Left ventricle myocardium inferior (tissue), 1 donor: ENCODE measurements at places on chromosomes 4 and X.

DNA sequence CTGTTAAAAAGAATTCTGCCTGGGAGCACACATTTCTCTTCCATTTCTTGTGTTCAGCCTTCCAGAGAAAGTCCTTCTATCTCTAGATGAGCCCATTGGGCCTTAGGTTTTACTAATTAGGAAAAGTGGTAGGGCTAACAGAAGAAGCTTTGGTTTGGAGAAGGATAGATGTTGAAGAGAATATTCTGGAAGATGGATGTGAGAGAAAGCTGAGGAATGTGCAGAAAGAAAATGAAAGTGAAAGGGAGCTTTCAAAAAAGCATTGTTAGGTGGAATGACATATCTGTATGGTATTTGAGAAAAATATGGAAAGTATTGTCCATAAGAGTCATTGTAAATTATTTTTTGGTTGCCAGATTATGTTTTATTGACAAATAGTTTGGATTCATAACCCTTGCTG, 474.8 kb upstream of the SLIT2 start:
- no peak for DNase-seq

DNA sequence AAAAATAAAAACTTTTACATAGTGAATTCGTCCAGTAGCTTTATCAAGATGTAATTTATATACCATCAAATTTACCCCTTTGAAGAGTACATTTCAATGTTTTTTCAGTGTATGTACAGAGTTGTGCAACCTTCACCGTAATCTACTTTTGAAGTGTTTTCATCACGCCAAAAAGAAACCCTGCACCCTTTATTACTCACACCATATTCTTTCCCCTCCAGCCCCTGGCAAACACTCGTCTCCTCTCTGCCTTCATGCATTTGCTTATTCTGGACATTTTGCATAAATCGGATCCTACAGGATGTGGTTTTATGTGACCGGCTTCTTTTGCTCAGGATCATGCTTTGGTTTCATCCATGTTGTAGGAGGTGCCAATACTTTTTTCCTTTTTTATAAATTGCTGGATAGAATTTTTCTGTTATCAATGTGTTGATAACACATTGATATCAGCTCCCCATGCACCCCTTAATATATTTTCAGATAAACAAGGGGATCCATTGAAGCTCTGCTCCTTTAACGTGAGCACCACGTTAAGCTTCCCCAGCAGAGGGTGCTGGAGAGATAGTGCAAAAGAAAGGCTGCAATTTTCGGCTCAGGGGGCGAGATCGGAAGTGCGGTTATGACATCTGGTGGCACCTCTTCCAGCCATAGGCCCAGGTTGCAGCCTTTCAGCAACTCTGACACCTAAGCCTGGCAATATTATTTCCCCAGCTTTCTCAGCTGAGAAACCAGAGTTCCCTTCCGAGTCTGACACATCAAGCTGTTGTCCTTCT, 100.1 kb upstream of the VCX3B start:
- peak; percentile 13 for DNase-seq

GRCh38 chr4:42906341-42906740, 13.8 kb downstream of the GRXCR1 start:
- DNase-seq, result no peak

- DNase-seq, result no peak
Observed at GRCh38 chr4:92059615-92060014, 244.2 kb upstream of the GRID2 start.

DNA sequence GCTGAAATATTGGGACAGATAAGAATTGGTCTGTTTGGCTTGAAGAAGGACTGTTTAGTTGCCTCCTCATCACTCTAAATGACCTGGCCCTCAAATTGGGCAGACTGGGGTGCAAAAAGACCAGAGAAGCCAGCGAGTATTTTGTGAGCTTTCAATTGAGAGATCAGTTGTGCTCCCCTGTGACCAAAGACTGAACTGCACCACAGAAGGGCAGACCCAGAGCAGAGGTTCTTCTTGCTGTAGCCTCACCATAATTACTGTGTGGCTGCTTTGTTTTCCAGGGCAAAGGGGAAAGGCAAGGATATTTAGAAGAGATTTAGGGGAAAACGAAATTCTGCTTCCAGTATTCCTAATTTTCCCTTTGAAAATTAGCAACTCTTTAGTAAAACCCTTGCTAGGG, 104.0 kb upstream of the MBNL3 start:
- DNase-seq, result no peak

DNA sequence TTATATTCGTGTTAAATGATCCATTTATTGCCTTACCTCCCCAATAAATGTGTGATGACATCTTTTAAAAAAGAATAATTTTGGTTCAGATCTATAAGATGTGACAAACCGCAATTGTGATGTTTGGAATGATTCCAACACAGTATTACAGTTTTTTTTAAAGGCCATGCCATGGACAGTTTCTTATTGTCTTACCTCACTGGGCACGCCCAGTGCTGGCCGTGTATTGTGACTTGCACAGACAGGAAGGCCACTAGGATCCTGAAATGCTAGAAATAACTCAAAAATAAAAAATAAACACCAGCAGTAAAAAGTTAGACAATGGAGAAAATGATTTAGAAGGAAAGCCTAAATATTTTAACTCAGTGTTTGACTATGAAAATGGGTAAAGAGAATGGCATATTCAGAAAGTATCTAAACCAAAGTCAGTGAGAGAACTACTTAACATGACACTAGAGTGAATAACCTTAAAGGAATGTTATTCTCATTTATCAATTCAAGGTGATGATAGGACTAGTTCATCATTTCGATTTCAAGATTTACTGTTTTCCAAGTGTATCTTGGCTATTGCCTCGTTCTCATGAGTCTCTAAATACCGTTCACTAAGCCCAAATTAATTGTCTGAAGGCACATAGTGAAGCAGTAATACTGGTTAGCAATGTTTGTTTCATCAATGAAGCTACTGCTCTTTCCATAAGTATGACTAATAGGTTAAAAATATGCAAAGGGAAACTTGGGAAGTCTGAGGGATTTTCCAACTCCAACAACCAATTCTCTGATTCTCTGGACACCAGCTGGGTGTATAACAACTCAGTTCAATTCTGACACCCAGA, 46.1 kb upstream of the VEGFC start:
- DNase-seq, result peak; percentile 20

- DNase-seq, result no peak
Observed at GRCh38 chrX:72396117-72396516, 90.4 kb upstream of the CITED1 start.

DNA sequence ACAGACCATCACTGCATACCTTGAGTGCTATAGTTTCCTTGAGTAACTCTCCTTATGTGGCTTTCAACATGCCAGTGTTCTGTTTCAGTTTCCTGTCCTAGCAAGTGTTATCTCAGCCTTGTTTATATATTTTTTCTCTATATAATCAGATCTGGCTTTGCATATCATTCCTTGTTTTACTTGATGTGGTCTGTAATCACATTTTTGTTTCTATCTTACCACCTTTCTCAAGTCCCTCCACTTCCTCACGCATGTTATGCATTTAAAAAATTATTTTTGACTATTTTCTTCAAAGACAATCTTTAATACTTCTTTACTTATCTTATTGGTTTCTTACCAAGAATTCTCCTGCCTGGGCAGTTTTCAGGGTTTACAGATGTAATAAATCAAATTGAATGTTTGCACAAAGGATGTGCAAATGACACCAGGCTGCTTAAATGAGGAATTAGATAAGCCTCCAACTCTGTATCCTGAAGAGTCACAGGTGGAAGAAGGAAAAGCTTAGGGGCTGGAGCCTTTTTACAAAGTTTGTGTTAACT, 351.2 kb downstream of the BMPR1B start:
- DNase-seq, result no peak

GRCh38 chr4:3461515-3462291, 1.4 kb upstream of the DOK7 start:
- DNase-seq, result peak; percentile 83

DNA sequence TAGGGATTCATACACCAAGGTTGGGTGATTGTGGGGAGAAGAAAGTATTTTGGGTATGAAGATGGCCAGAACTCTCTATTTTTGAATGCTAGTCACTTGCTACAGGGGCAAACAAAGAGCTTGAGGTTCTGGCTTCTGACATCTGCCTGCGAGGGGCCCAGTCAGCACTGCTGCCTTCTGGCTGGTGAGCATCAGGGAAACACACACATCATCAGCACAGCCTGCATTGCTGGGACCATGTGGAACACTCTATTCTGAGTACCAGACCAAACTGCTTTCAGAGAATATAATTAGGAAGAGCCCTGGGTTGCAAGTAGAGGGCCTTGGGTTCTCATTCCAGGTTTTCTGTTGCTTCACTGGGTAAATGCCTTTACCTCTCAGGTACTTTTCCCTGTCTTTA, 14.1 kb downstream of the TRPC5 start:
- no peak for DNase-seq

DNA sequence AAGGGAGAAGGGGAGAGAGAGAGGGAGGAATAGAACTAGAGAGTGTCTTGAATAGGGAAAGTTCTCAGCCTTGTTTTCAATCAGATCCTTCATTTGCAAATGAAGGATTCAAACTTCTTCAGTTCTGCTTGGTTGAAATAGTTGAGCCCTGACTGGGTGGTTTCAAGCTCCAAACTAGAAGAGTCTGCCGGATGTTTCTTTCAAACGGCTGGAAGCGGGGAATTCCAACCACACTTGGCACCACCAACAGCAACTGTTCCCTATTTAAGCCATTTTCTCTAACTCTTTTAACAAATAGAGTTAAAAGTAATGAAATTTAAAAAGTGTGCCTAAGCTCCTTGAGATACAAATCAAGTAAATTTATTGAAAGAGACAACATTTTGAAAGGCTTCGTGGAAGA, 67.5 kb upstream of the DDX60 start:
- no peak for DNase-seq

DNA sequence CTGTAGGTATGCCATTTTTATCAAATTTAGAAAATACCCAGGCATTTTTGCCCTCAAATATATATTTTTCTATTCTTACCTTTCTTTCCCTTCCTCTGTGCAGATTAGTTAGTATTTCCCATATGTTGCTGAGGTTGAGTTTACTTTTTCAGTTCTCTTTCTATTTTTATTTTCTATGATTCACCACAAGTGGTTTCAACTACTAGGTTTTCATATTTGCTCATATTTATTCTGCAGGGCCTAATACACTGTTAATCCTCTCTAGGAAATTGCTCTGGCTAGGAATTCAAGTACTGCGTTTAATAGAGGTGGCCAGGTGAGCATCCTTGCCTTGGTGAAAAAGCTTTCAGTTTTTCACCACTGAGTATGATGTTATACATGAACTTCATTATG, 1535.3 kb upstream of the PCDH10 start:
- DNase-seq, result no peak

DNA sequence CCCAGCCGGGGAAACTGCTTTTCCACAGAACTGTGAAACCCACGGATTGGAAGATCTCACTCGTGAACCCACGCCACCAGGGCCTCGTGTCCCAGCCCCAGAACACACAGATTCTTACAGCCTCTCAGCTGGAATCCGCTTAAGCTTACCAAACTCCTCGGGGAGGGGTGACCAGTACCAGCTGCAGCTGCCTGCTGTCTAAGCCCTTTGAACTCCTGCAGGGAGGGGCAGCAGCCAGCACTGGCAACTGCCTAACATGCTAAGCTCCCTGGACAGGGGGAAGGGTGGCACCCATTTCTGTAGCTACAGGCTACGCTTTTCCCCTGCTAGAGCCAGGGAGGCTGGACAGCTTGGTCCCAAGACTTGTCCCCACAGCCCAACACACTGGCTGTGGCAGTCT, 38.4 kb downstream of the TBL1X start:
- DNase-seq, result no peak
